ENCODE measurements at places on chromosomes 3 and 15.

- no peak for DNase-seq
Observed at GRCh38 chr15:39710681-39711080, 72.0 kb downstream of the FSIP1 start.

DNA sequence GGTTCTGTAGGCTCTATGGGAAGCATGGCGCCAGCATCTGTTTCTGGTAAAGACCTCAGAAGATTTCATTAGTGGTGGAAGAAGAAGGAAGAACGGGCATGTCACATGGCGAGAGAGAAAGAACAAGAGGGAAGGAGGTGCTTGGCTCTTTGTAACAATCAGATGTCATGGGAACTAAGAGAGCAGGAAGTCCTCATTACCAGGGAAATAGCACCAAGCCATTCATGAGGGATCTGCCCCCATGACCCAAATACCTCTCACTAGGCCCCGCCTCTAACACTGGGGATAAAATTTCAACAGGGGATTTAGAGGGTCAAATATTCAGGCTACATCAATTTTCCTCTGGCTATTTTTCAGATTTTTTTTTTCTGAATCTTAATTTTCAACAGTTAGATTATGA is 954.3 kb downstream of the SQOR start:
- no peak for DNase-seq

DNA sequence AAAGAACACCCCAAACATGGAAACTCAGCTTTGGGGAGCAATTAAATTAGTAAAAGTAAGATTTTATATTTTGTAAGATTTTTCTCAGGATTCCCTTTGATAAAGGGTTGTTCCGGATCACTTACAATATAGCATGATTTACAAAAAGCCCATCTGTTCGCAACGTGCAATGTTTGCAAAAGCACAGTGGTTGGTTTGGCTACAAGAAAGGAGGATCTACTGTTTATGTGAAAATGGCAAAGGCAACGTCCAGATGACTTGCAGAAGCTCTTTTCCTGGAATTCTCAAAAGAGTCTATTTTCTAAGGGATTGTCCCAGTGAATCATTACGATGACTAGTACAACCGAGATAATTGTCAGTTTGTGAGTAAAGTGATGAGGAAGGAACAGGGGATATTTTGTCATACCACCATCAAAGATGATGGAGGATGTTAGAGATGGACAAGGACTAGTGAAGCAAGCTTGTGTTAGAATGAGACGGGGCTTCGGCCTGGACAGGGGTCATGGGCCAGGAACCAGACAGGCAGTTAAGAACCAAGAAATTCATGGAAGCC is 71.6 kb downstream of the CRYGS start:
- DNase-seq: no peak

DNA sequence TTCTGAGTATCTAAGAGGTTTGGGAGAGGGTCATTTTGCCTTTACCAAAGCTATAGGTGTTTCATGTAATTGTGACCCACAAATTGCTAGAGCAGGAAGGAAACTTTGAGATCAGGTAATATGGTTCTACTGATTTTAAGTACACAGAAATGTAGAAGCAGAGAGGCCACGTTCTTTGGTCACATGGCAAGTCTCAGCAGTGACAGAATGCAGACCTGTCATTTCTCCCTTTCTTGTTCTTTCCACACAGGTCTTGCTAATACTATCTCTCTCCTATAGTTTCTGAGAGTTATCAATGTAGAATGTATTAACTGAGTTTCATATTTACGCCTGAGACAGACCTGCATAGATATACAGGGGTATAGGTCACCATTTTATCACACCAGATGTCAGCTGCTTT is 10.9 kb upstream of the RTP1 start:
- no peak for DNase-seq

GRCh38 chr3:113249601-113250000 is 38.2 kb downstream of the BOC start:
- no peak for DNase-seq

GRCh38 chr3:177370246-177370822 is 173.1 kb upstream of the TBL1XR1 start:
- DNase-seq: no peak

- DNase-seq: no peak
Observed at GRCh38 chr3:60758171-60758570, 493.1 kb downstream of the FHIT start.

GRCh38 chr3:127929818-127930413 is 14.9 kb downstream of the KBTBD12 start:
- DNase-seq: no peak

DNA sequence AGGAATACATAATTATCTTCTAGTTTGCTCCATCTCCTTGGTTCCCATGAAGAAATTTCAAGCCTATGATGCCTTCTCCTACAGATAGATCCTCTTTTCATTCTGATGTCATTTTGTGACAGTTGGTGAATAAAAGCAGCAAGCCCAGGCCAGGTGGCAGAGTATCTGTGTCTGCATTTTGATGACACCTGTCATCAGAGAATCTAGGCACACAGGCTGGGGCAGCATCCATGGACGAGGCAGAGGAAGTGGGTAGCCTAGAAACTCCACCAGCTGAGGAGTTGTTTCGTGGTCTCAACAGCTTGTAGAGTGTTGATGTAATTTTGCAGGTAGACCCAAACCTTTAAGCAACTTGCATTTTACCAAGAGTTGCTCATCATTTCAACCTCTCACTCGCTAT is 269.8 kb downstream of the FEZF2 start:
- DNase-seq: no peak

- DNase-seq: no peak
Observed at GRCh38 chr3:119976214-119976613, 118.0 kb downstream of the GSK3B start.

DNA sequence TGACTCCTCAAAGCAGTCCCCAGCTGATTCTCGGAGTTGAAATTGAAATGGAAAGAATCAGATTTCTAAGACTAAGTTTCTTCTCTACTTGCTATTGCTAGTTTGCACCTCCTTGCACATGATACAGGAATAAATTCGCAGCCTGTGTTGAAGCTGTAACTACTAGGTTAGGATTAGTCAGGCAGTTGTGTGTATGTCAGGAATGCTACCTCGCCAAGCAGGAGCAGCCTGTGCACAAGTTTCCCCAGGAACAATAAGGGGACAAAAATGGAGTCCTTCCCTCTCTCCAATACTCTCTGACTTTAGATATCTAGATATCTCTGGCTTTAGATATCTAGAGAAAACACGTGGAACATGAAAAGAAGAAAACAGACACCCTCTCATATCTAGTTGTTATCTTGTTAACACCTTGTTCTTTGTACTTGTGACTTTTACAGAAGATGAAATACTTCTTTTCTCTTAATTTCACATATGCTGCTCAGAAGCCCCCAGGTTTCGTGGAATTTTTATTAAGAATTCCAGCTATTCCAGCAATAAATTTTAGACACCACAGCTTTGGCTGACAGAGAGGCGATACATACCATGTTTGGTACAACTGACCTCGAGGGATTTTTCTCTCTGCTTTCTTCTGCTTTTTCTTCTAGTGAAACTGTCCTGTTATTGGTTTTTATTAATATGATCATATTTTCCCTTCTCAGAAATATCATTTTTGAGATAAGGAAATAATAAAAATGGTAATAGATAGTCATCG is 56.1 kb upstream of the CMSS1 start:
- no peak for DNase-seq

DNA sequence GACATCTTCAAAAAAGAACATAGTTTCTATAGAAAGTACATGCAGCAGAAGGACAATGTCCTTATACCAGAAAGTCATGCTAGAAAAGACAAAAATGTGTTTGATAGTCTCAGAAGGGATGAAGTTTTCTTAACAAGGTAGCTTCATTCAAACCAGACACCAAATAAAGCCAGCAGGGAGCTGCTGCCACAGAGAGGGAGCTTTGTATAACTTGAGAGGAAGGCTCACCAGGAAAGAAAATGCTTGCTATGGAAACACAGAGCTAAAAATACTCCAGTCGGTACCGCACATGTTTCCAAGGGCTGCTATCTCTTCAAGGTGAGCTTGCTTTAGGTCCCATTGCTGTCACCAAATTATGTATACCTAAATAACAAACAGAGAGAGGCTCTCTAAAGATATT is 1074.8 kb upstream of the ALCAM start:
- DNase-seq: no peak

DNA sequence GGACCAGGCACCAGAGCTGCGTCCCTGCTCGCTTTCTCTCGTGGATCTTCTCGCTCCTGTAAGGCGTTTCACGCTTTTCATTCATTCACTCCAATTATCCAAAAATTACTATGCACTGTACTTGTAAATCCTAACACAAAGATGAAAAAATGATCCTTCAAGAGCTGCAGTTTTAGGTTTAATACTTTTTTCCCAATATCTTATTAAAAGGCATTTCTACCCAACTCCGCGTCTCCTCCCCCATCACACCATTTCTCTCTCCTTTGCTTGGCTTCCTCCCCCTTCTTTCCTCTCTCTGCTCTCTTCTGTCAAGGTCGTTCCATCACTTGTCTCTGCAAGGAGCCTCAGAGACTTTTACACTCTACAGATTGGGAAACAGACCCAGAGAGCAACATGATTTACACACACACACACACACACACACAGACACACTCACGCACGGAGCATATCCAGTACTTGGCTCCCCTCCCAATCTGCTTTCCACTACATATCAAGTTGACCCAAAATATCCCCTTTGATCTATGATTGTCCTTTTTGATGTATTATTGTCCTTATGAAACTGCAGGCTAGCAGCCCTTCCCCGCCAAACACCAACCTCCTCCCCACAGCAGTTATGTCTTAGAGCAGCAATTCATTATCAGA is 479 bp upstream of the CLDN1 start:
- no peak for DNase-seq

GRCh38 chr3:188848947-188849346 is 322.8 kb upstream of the TPRG1 start:
- DNase-seq: no peak

GRCh38 chr3:141795276-141795675 is 32.1 kb downstream of the GRK7 start:
- no peak for DNase-seq

- DNase-seq: no peak
Observed at GRCh38 chr3:176948151-176948550, 249.1 kb downstream of the TBL1XR1 start.

GRCh38 chr15:58378241-58379085 is 53.3 kb upstream of the LIPC start:
- no peak for DNase-seq

GRCh38 chr3:102179326-102180177 is 255.3 kb upstream of the ZPLD1 start:
- no peak for DNase-seq

- no peak for DNase-seq
Observed at GRCh38 chr15:45743426-45744235, 108.8 kb downstream of the SQOR start.

GRCh38 chr3:85912980-85913379 is 954.2 kb downstream of the CADM2 start:
- no peak for DNase-seq

DNA sequence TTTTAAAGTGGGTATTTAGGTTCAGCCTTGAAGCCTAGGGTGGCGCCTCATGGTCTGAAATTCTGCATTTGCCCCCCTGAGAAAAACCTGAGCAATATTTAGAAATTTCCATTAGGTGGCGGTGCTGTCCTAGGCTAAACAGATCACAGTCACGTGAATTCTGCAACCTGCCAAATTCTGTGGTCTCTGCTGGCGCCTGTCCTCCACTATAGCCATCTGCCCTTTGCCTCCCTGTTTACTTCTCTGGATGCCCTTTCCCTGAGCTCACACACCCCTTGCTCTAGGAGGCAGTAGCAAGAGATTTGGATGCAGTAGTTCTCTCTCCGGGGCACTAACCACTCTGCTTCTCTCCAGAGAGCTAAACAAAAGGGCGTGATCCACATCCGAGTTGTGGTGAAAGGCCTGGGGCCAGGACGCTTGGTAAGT is 9.1 kb downstream of the MRPS11 start:
- peak; percentile 10 for DNase-seq

DNA sequence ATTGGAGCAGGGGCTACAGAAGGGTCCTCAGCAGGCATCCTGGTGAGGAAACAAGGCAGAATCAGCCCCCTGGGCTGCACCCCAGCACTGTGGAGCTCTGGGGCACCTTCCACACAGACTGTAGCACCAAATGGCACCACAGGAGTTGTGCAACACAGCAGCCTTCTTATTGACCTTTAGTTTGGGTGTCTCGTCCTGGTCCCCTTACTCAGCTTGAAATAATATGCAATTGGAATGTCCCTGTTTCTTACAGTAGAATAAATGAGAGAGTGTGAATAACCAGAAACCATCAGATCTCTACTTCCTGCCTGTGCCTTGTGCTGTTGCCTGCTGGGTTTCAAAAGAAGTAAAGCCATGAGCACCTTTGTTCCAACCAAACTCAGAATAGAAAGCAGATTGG is 44.5 kb downstream of the RPLP1 start:
- DNase-seq: no peak

- DNase-seq: no peak
Observed at GRCh38 chr3:66457252-66457651, 43.6 kb downstream of the LRIG1 start.

GRCh38 chr15:55218056-55218455 is 21.3 kb upstream of the RSL24D1 start:
- DNase-seq: no peak

DNA sequence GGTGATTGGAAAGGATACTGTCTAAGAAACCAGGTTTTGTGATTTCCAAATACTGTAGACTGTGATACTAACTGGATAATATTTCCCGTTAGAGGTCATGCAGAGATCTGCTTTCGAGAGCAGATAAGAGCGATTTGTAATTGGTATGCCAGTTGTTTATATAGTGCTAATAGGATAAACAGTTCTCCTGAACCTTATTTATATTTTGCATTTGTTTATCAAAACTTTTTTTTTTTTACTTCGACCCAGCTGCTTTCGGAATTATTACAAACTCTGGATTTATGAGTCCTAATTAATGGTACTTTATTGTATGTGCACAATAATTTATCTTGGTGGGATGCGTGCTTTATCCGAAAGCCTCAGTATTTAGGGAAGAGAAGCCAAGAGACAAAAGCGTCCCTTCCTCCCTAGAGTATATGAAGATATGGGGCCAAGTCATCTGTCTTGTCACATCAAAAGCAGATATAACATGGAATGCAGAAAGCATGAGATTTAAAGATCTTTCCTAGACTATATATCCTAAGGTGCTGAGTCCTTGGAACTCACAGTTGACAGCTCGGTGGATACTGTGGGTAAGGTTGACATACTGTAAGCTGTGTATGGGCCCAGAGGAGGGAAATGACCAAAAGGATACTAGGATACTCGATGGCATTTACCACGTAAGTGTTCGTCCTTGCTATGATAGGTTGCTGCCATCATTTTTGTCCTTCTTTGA is 62.2 kb downstream of the SMAD6 start:
- no peak for DNase-seq

DNA sequence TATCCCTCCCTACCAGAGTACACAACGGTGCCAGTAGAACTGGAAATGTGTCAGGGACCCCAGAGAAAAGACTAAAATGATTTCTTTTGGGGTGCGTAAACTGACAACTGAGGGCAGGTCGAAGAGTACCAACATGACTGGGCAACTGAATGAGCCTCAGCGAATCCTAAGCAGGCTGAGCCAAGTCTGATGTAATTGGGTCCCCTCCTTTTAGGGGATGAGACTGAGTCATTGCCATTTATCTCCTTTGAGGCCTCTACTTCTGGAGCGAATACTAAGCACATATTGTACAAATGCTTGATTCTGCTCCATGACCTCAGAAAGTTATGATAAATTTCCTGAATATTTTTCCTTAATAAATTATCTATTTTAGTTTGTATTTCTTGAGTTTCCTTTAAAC is 17.3 kb upstream of the GPR156 start:
- no peak for DNase-seq

Measured in substantia nigra (tissue), 51 donors.